ENCODE measurements at places on chromosomes 3 and 15.

DNA sequence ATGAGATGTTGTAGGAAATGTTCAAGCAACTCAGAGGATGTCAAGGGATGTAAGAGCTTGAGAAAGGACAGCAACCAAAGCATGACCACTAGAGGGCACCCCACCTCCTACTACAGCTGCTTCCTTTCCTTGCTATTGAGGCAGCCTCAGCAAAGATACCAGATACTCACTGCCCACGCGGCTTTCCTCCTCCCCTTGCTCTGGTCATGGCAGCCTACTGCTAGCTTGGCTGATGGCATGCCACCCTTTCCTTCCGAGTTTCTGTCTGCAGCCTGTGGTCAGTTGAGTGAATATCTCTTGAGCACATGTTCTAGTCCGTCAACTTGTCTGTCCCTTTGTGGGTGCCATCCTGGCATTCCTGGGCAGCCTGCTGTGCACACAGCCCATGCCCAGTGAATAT is 4.4 kb upstream of the CXCR6 start:
- DNase-seq = peak; percentile 78

GRCh38 chr3:11195201-11195600 is 40.9 kb downstream of the HRH1 start:
- DNase-seq = no peak

- DNase-seq = no peak
Measured at GRCh38 chr3:104909198-104909597, 457.5 kb upstream of the ALCAM start.

GRCh38 chr3:94071713-94072284 is 8.9 kb downstream of the NSUN3 start:
- no peak for DNase-seq

GRCh38 chr3:68751888-68752287 is 180.5 kb downstream of the TAFA4 start:
- DNase-seq = no peak
